ENCODE measurements at places on chromosomes 13 and 19.
A peak's percentile ranks its signal among the peaks of the same experiment; 100 is the strongest.

DNA sequence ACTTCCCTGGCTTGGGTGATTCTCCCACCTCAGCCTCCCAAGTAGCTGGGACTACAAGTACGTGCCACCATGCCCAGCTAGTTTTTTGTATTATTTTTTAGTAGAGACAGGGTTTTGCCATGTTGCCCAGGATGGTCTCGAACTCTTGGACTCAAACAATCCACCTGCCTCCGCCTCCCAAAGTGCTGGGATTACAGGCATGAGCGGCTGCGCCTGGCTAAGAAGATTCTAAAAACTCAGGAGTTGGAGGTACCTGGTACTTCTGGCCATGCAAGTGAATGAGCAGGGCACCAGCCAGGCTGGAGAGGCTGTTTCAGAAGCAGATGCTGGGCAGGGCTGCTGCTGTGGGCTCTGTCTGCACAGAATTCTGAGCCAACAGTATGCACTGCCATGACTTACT is 6.1 kb downstream of the MZF1 start:
- DNase-seq: no peak

DNA sequence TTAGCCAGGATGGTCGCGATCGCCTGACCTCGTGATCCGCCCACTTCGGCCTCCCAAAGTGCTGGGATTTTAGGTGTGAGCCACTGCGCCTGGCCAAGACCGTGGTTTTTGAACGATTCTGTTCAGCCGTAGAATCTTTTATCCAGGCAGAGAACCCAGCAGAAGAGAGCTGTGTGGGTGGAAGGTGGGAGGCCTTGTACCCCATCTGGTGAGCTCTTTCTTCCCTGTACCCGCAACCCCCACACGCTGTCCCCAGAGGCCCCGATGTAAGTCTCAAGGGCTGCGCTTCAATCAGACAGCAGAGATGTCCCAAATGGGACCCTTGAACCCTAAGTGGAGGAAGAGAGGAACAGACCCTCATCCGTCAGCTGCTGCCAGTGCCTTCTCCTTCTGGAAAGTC is 3.7 kb downstream of the SLC25A23 start:
- DNase-seq: no peak

GRCh38 chr13:40756042-40756441 is 14.9 kb downstream of the MRPS31 start:
- no peak for DNase-seq

- DNase-seq: no peak
These were observed 10.8 kb upstream of the BCAT2 start for GRCh38 chr19:48821633-48822032.

GRCh38 chr13:80171096-80171495 is 169.8 kb downstream of the SPRY2 start:
- no peak for DNase-seq

DNA sequence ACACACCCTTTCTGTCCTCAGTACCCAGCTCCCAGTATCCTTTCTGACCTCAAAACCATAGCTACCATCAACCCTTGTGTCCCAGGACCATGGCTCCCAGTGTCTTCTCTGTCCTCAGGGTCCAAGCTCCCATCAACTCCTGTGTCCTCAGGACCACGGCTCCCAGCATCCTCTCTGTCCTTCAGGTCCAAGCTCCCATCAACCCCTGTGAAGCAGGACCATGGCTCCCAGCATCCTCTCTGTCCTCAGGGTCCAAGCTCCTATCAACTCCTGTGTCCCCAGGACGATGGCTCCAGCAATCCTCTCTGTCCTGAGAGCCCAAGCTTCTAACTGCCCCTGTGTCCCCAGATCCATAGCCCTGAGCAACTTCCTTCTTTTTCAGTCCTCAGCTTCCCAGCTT is 1.7 kb upstream of the CADM4 start:
- DNase-seq: no peak

- no peak for DNase-seq
These were observed 65.6 kb downstream of the MCF2L start for GRCh38 chr13:113034451-113035212.

DNA sequence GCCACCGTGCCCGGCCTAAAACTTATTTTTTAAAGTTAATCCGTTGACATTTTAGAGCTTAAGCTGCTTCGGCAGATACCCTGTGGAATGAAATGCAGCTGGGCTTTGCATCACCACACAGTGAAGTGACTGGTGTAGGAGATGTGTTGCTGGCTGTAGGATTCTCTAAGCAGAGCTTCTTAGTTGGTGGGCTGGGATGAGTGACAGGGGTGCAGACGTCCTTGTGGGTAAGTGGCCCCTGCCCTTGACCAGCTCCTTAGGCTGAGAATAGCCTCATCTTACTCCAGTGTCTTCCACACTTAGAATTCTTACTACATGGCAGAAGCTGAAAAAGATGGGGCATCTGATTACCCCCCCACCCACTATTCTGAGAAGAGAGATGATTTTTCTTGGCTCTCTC is 11.6 kb downstream of the GATAD2A start:
- no peak for DNase-seq

DNA sequence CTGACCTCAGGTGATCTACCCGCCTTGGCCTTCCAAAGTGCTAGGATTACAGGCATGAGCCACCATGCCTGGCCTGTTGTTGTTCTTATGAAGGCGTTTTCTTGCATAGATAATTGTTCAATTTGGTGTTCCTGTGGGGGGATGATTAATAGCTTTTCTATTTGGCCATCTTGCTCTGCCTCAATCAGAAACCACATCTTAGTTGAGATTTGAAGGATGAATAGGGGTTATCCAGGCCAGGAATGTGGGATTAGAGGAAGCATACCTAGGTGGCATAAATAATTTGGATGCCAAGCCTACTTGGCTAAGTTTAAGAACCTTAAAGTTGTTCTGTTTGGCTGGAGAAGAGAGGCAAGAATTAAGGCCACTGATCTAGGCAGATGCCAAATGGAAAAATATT is 44.4 kb downstream of the CCNA1 start:
- no peak for DNase-seq

GRCh38 chr19:6632002-6632621 is 37.8 kb downstream of the TNFSF14 start:
- DNase-seq: peak; percentile 75

GRCh38 chr19:6737873-6738786 is 750 bp upstream of the GPR108 start:
- peak; percentile 74 for DNase-seq

DNA sequence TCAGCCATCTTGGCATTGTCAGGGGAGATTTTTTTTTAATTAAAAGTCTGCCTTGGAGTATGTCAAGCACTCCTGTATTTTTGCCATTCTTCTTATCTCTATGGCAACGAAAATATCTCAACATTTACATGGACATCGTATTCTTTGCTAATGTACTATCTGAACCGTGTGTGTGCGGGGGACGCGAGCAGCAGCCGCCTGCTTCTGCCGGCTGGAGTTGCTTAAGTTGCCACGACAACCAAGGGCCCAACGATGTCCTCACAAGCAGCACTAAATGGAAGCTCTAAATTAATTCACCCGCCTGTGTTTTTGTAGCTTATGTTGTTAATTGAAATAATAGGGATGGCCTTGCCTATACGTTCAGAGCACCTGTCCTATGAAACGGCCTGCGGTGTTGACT is 309.5 kb downstream of the TEX29 start:
- DNase-seq: no peak

DNA sequence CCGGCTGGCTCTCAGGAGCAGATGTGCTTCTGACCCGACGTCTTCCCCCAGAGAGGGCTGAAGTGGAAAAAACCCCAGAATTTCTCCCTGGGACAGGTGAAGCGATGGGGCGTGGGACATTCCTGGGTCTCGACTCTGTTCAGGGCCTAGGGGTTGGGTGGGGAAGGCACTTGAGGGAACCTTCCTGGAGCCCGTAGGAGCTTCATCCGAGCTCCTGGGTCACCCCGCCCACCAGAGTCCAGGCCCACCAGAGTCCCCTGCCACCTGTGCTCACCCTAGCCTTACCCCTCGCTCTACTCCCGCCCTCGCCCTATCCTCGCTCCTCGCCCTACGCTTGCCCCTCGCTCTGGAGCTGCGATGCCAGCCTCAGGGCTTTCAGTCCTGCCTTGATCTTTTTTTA is 23.2 kb downstream of the EPN1 start:
- no peak for DNase-seq

DNA sequence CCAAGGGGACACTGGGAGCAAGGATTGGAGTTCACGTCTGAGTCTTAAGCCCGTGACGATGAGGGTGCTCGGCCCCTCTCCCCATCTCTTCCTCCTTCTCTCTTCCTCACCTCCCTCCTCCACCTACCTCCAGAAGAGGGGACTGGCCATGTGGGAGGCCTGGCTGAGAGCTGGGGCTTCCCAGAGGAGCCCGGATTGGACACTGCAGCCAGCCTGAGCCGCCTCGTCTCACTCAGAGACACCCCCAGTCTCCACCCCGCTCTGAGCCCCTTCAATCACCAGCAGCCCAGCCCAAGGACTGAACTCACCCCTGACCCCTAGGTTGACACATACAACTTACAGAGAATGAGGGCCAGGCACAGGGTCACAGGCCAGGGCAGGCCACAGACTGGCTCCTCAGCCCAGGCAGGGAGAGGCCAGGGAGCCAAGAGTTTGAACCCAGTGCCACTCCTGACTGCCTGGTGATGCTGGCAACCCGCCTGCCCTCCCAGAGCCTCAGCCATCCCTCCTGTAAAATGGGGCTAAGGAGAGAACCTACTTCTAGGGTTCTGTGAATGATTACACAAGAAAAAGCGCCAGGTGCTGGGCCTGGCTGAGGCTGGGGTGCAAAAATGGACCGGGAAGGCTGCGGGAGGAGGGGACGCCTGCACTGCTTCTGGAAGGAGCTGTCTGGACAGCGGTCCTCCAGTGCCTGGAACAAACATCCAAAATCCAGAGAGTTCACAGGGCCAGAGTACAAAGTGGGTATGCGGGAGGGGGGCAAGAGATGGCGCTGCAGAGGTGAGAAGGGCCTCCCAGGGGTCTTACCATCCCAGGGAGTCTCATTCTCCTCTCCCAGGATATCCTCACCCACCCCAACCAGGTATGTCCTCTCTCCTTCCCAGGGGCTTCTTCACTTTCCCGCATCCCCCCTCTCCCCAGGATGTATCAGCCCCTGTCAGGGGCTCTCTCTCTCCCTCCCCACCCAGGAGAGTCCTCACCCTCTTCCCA is 1.1 kb downstream of the CD79A start:
- no peak for DNase-seq

- DNase-seq: peak; percentile 49
These were observed 9.3 kb downstream of the EPHX3 start for GRCh38 chr19:15222738-15223648.

DNA sequence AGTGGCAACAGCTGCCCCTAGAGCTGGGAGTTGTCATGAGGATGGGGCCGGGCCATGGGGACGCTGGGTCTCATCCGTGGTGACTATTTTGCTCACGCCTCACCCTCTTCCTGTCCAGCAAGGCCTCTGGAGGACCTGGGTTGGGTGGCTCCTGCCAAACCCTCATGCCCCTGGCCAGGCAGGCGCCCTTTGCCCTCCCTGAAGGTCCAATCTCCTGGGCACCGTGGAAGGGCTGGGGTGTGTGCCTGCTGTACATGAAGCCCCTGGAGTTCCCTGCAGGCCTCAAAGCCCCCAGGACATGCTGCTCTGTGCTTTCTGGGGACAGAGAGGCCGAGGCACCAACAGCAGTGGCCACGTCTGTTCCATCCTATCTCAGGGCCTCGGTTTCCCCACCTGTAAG is 13.8 kb downstream of the LRP3 start:
- DNase-seq: no peak

- no peak for DNase-seq
These were observed 37.2 kb upstream of the ATP11A start for GRCh38 chr13:112652512-112653070.

GRCh38 chr19:17348700-17349099 is 11.3 kb downstream of the GTPBP3 start:
- DNase-seq: no peak

Measured in stimulated activated CD4-positive, alpha-beta T cell treated with anti-CD3 and anti-CD28 coated beads, Interleukin-12 subunit alpha, Interleukin-12 subunit beta, amount 100 ng/mL, for 24 hours (primary cell).